ENCODE measurements at places on chromosomes 16 and 17. TPM values are rescaled to one million over a fixed set of nuclear protein-coding genes. Genes with fewer than 3 reads are reported as not detected.
A peak's percentile ranks its signal among the peaks of the same experiment; 100 is the strongest.

DNA sequence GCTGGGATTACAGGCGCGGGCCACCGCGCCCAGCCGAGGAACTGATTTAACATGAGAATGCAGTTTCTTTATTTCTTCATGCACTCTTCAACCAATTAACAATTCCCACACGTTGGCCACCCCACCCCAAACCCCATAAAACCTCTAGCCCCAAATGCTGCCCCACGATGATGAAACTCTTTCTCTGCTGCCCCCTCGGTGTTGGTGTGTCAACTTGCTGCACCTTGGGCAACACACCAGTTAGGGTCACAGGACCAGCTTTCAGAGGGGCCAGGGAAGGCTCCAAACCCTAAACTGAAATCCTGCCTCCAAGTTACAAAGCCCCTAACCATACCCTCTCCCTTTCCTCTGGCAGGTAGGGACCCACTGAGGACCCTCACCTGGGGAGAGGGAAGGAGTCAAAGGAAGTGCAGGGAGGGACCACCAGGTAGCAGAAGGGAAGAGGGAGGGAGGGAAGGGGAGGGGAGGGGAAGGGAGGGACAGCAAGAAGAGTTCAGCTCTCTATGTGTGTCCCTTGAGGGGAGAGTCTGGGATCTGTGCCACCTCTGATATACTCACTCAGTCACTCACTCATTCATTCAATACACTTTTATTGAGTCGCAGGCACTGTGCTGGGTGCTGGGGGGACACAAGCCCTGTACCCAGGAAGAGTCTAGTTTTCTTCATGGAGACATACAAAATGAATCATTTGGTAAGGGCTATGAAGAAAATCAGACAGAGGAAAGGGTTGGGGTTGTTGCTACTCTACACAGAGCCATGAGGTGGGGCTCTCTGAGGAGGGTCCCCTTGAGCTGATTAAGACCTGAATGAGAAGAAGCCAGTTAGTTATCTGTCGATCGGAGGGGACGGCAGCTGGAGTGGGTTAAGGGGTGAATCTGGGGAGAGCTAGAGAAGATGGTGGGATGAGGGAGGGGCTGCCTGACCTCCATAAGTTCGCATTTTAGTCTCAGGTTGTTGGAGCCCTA lies 3.9 kb downstream of the PLXDC1 start:
- no peak for DNase-seq
- no peaks in the 10 kb centered on the region for H3K36me3 ChIP-seq
- H3K27ac ChIP-seq: no peak overlapping the region
- peaks cover 8% of the 10 kb centered on the region for H3K4me1 ChIP-seq
- no peak overlapping the region for H3K4me3 ChIP-seq

- no peaks in the 10 kb centered on the region for H3K27me3 ChIP-seq
- H3K36me3 ChIP-seq: no peaks in the 10 kb centered on the region
- H3K4me1 ChIP-seq: peaks cover 46% of the 10 kb centered on the region
- H3K27ac ChIP-seq: no peak overlapping the region
Measured at GRCh38 chr17:1108478-1108764, 71.4 kb downstream of the ABR start.

FA2H gene
- total RNA-seq: 3.5 TPM

GRCh38 chr16:1048442-1049112 lies 24.0 kb upstream of the SSTR5 start:
- peaks cover 41% of the 10 kb centered on the region for H3K27me3 ChIP-seq
- DNase-seq: peak; percentile 50
- no peaks in the 10 kb centered on the region for H3K4me1 ChIP-seq
- H3K27ac ChIP-seq: no peak overlapping the region

AGRP gene
- not detected for total RNA-seq

CNTROB gene
- total RNA-seq: 65.1 TPM

GRCh38 chr17:62627904-62628633 lies 599 bp downstream of the MRC2 start:
- no peak overlapping the region for H3K27ac ChIP-seq
- no peaks in the 10 kb centered on the region for H3K36me3 ChIP-seq
- H3K4me3 ChIP-seq: peak overlapping the region; percentile 62
- no peak for DNase-seq
- 0 out of 2 replicates have a peak, but pooled peaks cover 4% of the 10 kb centered on the region for H3K4me1 ChIP-seq

PLA2G10 gene
- total RNA-seq: 5.8 TPM

DNA sequence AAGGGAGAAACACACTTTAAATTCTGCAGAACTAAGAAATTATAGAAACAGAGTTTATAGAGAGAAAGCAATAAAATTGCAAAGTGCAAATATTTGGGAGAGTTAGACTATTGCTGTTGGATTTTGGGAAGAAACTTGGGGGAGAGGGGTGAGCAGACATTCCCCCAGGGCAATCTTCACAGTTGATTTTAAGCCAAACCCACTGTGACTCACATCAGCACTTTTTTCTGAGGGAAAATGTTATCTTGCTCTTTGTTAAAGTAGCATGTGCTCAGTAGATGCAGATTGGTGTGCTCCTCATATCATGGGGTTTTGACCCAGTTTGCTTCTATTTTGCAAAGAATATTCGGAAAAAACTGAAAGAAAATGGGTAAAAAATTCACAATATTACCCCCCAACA lies 367.6 kb downstream of the CDH11 start:
- H3K27ac ChIP-seq: no peak overlapping the region
- no peaks in the 10 kb centered on the region for H3K36me3 ChIP-seq
- H3K27me3 ChIP-seq: peaks cover 26% of the 10 kb centered on the region
- H3K4me1 ChIP-seq: no peaks in the 10 kb centered on the region
- H3K4me3 ChIP-seq: no peak overlapping the region

GRCh38 chr17:30101686-30102390 lies 14.8 kb upstream of the NSRP1 start:
- no peaks in the 10 kb centered on the region for H3K36me3 ChIP-seq
- no peaks in the 10 kb centered on the region for H3K27me3 ChIP-seq
- no peak overlapping the region for H3K4me3 ChIP-seq
- no peak overlapping the region for H3K27ac ChIP-seq
- no peak for DNase-seq

DNA sequence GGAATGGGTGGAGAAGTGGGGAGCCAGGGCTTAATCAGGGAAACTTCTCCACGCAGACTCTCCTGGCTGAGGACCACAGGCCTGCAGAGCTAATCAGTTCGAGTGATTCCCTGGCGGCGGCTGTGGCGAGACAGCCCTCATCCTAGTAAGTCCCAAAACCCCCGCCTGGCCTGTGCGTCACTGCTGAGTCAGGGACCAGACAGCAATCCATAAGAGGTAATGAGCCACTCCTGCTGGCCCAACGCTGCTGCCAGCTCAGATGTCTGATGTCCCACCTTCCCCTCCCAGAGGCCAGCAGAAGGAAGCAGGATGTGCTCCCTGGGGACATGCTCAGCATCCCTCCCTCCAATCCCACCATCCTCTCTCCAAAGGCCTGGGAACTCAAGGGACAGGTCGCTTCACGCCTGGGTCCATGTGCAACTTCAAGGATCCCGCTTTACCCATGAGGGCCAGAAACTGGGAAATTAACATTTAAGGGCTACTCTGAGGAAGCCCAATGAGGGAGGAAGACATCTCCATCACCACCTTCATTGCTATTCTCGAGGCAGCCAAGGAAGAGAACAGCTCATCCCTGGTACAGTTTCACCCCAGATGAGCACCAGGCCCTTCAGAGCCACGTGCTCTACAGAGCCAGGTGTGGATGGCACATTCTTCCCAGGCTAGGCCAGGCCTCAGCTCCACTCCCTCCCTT lies 7.9 kb downstream of the ACLY start:
- H3K27ac ChIP-seq: no peak overlapping the region
- DNase-seq: no peak
- no peak overlapping the region for H3K4me3 ChIP-seq
- peaks cover 27% of the 10 kb centered on the region for H3K36me3 ChIP-seq
- H3K27me3 ChIP-seq: no peaks in the 10 kb centered on the region

DNA sequence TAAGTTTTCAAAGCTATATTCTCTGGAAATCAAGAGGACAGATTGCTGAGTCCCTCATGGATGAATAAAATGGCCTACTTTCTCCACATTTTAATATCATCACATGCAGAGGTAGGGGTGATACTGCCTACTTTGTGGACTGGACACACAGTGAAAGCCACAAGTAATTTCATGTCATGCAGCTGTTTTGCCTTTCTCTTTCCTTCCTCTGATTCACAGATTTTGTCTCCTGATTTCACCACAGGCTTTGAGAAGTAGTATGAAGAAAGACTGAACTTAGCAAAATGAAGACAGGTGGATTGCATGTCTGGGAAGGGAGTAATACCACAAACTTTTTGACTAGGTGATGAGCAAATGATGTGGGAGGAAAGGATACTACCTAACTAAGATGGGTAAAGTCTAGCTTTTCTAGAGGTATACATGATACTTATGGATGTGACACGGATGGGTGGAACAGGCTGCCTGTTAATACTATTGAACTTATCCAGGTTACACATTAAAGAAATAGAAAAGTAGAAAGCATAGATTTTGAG lies 478.4 kb upstream of the GOT2 start:
- no peak overlapping the region for H3K27ac ChIP-seq
- H3K4me3 ChIP-seq: no peak overlapping the region
- no peaks in the 10 kb centered on the region for H3K36me3 ChIP-seq
- no peak for DNase-seq
- H3K27me3 ChIP-seq: no peaks in the 10 kb centered on the region

SDR42E1 gene
- total RNA-seq: 10.5 TPM

GRCh38 chr16:30413112-30413806 lies 5.9 kb downstream of the ZNF771 start:
- DNase-seq: no peak
- no peak overlapping the region for H3K27ac ChIP-seq
- peaks cover 6% of the 10 kb centered on the region for H3K36me3 ChIP-seq
- no peak overlapping the region for H3K4me3 ChIP-seq
- no peaks in the 10 kb centered on the region for H3K27me3 ChIP-seq
- H3K4me1 ChIP-seq: peaks cover 13% of the 10 kb centered on the region

- no peaks in the 10 kb centered on the region for H3K27me3 ChIP-seq
- no peak within 1 kb of the TSS for H3K27ac ChIP-seq
- DNase-seq: peak; percentile 46
- peak within 1 kb of the TSS; percentile 69 for H3K4me3 ChIP-seq
Measured at GRCh38 chr16:23510164-23510914, at the start of gene GGA2. GGA2 (minus strand) TSS chr16:23510494; CDS start chr16:23510411, 83 bp downstream.

DNA sequence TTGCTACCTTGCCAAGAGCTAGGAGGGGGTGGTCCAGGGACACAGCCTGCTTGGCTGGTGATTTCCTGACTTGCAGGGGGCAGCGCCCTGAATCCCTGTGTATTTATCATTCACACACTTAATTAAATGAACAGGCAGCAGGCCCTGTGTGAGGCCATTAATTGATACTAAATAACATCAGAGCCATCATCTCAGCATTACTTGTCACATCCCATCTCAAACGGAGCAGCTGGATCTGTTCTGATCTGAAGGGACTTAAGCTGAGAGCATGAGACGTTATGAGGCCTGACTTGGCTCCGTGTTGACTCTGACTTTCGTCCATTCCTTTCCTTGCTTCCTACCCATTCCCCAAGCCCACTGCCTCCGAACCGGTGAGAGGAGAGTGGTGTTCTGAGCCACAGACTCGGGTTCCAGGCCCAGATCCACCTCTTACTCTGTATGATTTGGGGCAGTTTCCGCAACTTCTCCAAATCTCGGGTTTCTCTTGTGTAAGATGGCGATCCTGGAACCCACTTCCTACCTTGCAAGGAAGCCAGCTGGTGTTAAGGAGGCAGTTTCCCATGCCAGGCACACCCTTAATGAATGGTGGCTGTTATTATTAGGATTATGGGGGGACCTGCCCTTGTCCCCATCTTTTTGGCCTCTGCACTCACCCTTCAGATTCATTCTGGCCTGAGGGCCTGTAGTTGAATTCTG lies 33.8 kb downstream of the CACNA1G start:
- no peak for DNase-seq
- H3K4me1 ChIP-seq: no peaks in the 10 kb centered on the region
- H3K36me3 ChIP-seq: no peaks in the 10 kb centered on the region

GRCh38 chr16:22674832-22675191 lies 139.2 kb upstream of the HS3ST2 start:
- H3K36me3 ChIP-seq: no peaks in the 10 kb centered on the region
- no peak overlapping the region for H3K4me3 ChIP-seq

TPSG1 gene
- total RNA-seq: not detected

GRCh38 chr17:8818047-8818446 lies 18.9 kb upstream of the MFSD6L start:
- no peak overlapping the region for H3K27ac ChIP-seq
- no peak overlapping the region for H3K4me3 ChIP-seq
- DNase-seq: no peak
- H3K27me3 ChIP-seq: peaks cover 14% of the 10 kb centered on the region
- H3K36me3 ChIP-seq: no peaks in the 10 kb centered on the region

KRTAP2-3 gene
- total RNA-seq: 0.57 TPM

MGAT5B gene
- total RNA-seq: 13.9 TPM

GRCh38 chr16:27405546-27406451 lies 3.8 kb downstream of the IL21R start:
- H3K4me3 ChIP-seq: no peak overlapping the region
- H3K36me3 ChIP-seq: no peaks in the 10 kb centered on the region
- DNase-seq: no peak
- no peak overlapping the region for H3K27ac ChIP-seq

- no peak overlapping the region for H3K27ac ChIP-seq
- no peaks in the 10 kb centered on the region for H3K4me1 ChIP-seq
- H3K27me3 ChIP-seq: no peaks in the 10 kb centered on the region
- no peaks in the 10 kb centered on the region for H3K36me3 ChIP-seq
- no peak for DNase-seq
Measured at GRCh38 chr17:20125724-20126123, 116.6 kb downstream of the SPECC1 start.

DNA sequence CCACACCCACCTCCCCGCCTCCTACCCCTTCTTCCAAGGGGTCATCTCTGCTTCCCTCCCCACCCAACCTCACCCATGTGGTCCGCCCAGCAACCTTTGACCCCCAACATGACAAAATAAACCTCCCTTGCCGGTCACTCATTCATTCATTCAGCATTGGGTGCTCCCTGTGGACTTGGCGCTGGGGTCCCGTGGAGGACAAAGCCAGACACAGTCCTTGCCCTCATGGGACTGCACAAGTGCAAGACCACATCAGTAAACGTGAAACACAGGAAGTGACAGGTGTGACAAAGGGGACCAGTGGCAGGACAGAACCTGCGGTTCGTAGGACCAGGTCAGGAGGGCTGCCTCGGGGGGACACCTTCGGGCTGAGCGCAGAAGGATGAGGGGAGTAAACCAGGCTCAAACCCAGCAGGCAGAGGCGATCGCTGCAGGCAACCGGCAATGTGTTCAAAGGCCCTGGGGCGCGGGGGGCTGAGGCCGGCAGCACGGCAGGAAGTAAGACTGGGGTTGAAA lies 185.4 kb downstream of the SEC14L1 start:
- no peak overlapping the region for H3K27ac ChIP-seq
- no peaks in the 10 kb centered on the region for H3K27me3 ChIP-seq
- no peak for DNase-seq
- no peaks in the 10 kb centered on the region for H3K36me3 ChIP-seq
- no peak overlapping the region for H3K4me3 ChIP-seq

GRCh38 chr17:1606352-1606985 lies 22.2 kb downstream of the SLC43A2 start:
- no peak overlapping the region for H3K27ac ChIP-seq
- no peaks in the 10 kb centered on the region for H3K36me3 ChIP-seq
- DNase-seq: no peak
- H3K4me3 ChIP-seq: no peak overlapping the region
- no peaks in the 10 kb centered on the region for H3K4me1 ChIP-seq

CORO7 gene
- total RNA-seq: 55.4 TPM

CCL16 gene
- total RNA-seq: not detected

Measured in PC-9 (cell line).